ENCODE measurements at places on chromosomes 2 and 18.

- DNase-seq: no peak
These were observed 54.8 kb upstream of the LPIN2 start for GRCh38 chr18:3067722-3068121.

DNA sequence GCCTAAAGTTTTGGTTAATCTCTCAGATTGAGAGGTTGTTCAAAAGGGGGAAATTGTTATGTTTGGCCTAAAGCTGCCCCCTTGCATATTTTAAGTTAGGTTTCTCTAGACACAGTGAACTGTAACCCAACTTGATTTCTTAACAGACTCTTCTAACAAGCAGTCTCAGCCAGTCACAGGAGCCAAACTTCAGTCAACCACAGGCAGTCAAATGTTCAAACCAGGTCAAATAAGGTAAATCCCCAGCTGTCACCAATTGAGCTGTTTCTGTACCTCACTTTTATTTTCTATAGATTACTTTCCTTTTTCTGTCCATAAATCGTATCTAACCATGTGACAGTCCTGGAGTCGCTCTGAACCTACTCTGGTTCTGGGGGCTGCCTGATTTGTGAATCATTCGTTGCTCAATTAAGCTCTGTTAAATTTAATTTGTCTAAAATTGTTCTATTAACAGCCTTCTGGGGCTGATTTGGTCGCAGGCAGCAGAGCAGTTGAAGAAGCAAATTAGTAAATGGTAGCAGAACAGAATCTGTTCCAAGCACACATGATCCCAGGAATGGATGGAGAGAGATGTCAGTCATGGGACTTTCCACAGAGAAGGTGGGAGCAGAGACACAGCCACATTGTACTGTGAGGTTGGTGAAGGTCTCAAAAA is 16.4 kb upstream of the NFU1 start:
- DNase-seq: peak; percentile 57

DNA sequence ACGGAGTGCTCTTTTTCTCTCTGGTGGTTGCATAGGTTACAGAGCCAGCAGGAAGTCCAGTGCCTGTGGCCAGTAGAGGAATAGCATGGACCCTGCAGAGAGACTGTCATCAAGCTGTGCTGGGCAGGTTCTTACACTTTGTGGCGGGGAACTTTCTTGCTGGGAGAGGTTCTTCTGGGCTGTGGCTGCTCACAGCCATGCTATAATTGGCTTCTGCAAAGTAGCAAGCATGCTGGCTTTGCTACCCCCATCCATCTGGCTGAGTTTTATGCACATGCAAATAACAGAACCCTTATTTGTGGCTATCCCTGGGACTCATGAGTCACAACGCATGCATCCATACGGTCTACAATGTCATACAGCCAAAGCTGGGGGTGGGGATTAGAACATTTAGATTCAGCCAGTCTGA is 68.9 kb downstream of the PLCL1 start:
- no peak for DNase-seq

DNA sequence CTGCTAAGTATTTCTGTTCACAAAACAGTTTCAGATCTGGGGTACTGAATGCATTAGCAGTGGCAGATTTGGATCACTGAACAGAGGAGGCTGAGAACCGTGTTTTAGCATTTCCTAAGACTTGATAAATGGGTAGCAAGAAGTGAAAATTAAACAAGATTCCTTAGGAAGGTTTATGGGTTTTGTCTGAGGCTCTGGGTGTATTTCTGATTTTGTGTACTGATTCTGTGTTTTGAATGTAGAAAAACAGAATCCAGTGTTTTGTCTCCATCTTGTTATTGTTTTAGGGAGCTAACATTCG is 1.4 kb downstream of the FAM117B start:
- no peak for DNase-seq

DNA sequence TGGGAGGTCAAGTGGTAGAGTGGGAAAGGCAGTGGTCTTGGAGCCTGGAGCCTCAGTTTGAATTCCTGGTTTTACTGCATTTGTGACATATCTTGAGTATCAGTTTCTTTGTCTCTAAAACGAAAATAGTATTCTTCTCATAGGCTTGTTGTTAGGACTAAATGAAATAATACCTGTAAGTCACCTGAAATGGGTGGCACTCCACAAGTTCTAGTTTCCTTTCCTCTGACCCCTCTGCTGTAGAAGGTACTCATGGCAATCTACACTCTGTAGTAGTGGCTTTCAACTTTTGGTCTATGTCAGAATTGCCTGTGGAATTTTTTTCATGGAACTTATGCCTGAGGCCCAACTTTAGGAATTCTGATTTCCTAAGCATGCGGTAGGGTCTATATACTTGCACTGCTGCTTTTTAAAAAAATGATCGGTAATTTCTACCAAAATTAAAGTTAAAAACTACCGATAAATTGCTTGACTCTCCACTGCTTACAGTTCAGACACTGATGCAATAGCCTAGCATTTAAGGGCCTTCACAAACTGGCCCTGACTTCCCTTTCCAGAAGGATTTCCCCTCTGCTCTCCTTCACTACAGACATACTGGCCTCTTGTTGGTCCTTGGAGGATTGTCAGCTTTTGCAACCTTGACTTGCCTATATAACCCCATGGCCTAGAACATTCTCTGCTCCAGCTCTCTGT is 47.2 kb downstream of the PLEK start:
- DNase-seq: no peak

GRCh38 chr2:183078163-183078463 is 434 bp upstream of the DUSP19 start:
- no peak for DNase-seq

DNA sequence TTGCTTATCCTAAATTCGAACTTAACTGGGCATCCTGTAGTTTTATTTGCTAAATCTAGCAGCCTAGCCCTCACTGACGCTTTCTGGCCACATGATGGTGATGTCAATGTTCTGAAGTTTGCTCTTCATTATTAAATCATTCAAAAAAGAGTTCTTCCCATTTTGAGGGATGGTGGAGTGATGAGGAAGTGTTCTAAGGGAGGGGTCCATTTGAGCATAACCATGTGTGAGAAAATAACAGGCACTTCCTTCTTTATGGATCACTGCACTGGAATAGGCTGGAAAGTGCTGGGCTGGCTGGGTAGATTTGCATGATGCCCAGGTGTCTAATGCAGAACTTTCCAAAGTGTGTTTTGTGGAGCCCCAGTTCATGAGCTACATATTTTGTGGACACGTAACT is 74.2 kb downstream of the TNFRSF11A start:
- DNase-seq: no peak

DNA sequence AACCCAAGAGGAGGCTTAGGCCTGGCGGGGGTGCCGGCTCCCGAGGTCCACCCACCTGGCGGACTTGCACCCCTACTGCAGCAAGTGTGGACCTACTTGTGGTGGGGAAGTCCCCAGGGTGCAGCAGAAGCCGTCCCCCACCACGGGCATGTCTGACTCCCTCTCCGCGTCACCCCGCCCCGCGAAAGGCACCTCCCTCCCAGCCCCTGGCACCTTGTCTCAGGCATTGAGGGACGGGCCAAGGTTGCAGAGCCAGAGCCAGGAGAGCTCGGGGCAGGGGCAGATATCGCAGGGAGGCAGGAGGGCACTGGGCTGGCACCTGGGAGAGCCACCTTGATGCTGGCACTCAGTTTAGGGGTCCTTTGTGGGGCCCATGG is 19.0 kb downstream of the CROCC2 start:
- DNase-seq: peak; percentile 8
